KG1 (cell line): ENCODE measurements at places on chromosomes 16 and 17.
A peak's percentile ranks its signal among the peaks of the same experiment; 100 is the strongest.

DNA sequence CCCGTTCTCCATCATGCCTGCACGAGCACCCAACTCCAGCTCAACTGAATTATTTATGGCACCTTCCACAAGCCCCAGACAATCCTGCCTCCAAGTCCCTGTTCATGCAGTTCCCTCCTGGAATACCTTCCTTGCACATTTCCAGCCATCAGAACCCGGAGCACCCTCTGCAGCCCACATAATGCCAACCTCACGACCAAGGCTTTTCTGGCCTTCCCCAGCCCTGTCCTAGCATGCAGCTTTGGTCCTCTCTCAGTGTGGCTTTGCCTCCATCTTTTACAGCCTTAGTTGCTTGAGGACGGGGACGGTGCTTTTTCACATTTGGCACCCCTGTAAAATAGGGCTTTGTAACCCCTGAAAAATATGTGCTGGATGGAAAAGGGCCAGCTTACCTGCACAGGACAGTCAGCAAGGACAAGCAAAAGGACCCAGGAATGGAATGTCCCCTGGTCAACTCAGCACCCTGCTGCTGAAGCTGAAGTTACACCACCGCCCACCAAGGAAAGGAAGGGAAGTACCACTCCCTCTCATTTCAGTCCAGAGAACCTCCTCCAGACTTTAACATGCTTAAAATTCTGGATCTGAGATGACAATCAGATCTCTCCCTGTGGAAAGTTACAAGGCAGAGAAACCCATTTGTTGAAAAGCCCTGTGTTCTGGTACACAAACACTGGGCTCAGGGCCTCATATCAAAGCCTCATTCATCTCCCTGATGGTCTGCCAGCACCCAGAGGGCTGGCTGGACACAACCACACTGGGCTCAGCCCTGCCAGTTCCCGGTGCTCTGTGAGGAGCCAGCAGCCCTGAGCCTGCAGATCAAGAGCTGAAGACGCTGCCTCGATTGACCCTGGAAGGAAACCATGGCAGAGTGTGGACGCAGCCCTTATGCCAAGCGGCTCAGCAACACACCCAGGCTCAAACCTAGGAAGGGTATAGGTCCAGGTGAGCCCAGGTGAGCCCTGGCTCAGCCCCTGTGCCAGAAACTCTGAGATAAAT is 2.9 kb downstream of the SLC39A11 start:
- no peak for DNase-seq

- DNase-seq: no peak
Measured at GRCh38 chr17:2735896-2736295, 13.6 kb downstream of the CCDC92B start.

GRCh38 chr16:87368029-87368770 is 15.4 kb downstream of the FBXO31 start:
- no peak for DNase-seq

- DNase-seq: no peak
Measured at GRCh38 chr16:56732832-56733231, 2.9 kb downstream of the NUP93 start.

- no peak for DNase-seq
Measured at GRCh38 chr16:55628306-55628968, 27.4 kb upstream of the SLC6A2 start.

DNA sequence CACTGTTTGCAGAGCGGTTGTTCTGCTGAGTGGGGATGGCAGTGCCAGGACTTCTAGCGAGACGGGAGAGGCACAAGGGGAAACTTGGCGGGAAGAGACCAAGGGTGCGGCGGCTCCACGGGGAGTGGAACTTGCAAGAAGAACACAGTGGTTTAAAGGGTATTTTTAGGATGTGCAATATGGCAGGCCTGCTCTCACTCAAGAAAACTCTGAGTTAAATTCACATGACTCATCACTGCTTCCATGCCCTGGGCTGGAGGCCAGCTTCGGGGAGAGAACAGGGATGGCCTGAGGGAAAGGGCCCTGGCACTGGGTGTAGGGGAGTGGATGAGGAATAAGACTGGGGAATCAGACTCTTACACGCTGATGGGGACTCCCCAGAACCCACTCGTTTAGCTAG is 13.3 kb upstream of the CD300LD start:
- no peak for DNase-seq

DNA sequence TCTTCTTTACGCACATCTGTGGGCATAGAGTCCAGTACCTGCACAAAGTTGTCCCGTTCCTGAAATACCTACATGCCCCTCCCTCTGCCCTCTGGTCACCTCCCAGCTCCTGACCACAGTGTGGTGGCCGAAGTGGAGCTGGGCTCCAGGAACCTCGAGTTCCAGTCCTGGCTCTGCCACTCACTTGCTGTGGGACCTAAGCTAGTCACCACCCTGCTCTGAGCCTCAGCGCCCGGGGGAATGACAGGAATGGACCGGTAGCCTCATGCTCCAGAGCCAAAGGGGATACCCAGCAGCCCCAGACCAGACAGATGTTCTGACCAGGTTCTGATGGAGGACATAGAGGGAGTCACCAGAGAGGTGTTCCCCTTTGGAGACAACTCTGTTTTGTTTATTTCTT is 26.7 kb upstream of the ITGA3 start:
- DNase-seq: no peak

DNA sequence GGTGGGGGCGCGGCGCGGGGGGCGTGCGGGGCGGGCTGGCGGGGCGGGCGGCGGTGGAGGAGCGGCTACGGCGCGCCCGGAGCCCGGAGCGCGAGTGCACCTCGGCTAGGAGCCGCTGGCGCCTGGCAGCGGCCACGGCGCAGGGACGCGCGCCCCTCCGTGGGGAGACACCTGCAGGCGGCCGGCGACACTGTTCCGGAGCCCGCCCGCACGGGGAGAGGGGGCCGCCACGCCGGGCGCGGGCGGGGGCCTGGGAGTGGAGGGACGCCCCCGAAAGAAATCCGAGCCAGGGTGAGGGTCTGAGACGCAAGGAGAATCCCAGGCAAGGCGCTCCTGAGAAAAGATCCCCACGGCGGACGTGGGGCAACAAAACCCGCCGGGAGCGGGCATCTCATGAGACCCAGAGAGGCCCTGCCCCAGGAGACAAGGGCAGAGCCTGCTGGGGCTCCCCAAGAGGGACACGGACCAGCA is at the start of gene GSG1L:
GSG1L (minus strand) TSS at position 124 of the 471 bp plus-strand sequence. CDS start 290 bp downstream, outside the sequence.
- DNase-seq: no peak

DNA sequence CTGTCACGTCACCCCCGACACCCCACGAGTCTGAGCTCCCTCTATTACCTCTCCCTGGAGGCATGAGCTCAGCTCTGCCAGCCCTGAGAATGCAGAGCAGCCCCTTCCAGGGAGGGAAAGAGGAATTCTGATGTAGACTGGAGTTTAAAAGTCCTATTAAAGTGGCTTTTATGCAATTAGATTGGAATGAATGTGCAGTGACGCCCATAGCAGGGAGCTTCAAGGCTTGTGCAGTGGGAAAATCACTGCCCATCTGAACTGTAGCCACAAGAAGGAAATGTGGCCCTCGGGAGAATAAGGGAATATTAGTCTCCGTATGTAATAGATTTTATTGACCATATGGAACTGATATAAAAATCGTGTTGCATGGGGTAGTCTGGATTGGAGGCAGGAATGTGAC is 66.9 kb downstream of the ZNF423 start:
- DNase-seq: no peak

DNA sequence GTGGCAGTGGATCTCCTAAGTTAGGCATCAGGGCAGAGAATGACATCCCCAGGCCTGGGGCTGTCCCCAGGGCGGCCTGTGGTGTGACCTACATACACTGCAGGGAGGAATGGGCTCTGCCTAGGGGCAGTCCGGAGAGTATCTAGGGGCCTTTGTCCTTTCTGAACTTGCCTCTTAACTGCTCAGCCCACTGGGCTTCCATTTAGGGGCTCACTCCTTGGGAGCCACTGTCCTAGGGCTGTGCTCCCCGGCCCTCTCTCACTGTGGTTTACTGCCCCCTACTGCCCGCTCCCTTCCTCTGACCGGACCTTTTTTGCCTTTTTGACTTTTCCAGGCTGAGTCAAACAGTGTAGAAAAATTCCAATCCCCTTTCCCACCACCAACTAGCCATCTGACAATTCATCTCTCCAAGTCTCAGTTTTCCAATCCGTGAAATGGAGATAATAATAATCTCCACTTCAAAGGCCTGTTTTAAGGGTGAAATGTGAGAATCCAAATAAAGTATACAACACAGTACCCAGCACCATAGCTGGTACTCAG is 66.8 kb downstream of the DNAH3 start:
- peak; percentile 35 for DNase-seq

GRCh38 chr16:65318138-65318537 is 196.3 kb upstream of the CDH11 start:
- no peak for DNase-seq

DNA sequence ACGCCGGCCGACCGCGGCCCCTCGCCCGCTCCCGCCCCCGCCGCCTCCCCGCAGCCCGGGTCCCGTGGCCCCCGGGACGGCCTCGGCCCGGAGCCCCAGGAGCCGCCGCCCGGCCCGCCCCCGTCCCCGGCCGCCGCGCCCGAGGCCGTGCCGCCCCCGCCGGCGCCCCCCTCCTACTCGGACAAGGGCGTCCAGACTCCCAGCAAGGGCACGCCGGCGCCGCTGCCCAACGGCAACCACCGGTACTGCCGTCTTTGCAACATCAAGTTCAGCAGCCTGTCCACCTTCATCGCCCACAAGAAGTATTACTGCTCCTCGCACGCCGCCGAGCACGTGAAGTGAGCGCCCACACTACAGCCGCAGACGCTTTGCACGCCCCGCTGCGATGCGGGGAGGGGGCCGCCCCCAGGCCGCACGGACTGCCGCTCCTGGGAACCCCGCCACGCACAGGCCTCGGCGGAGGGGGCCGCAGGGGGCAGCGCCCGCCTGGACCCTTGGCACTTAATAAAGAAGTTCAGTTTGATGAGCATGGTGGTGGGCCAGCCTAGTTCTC is 35.5 kb upstream of the ZC3H18 start:
- no peak for DNase-seq

GRCh38 chr16:90083139-90083538 is 6.0 kb upstream of the PRDM7 start:
- no peak for DNase-seq

DNA sequence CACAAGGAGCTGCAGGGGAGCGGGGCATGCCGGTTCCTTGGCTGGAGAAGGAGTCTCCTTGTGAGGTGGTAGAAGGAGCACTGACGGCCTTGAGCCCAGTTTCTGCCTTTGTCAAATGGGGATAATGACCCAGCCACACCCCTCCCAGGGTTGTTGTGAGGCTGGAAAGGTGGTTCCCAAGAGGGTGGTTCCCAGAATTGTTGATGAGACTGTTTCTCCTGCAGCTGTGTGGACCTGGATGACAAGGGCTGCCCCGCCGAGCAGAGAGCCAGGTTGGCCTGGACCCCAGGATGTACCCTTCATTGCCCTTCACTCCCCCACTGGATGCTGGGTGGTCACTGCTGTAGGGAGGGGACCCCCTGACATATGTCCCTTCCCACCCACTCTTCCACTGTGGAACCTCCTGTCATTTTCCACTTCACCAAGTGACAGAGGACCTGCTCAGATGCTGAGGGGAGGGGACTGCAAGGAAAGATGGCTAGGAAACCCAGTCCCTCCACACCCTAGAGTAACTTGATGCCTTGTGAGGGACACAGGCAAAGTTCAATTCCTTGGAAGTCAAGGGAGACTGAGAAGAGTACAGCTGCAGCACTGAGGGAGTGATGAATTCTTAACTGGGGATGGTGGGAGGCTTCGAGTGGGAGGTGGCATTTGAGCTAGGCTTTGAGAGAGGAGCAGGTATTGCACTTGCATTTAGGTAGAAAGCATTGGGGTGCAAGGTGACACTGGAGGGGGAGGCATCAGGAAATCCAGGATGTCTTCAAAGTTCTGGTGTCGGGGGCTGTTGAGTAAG is 10.6 kb downstream of the MIEN1 start:
- DNase-seq: no peak

DNA sequence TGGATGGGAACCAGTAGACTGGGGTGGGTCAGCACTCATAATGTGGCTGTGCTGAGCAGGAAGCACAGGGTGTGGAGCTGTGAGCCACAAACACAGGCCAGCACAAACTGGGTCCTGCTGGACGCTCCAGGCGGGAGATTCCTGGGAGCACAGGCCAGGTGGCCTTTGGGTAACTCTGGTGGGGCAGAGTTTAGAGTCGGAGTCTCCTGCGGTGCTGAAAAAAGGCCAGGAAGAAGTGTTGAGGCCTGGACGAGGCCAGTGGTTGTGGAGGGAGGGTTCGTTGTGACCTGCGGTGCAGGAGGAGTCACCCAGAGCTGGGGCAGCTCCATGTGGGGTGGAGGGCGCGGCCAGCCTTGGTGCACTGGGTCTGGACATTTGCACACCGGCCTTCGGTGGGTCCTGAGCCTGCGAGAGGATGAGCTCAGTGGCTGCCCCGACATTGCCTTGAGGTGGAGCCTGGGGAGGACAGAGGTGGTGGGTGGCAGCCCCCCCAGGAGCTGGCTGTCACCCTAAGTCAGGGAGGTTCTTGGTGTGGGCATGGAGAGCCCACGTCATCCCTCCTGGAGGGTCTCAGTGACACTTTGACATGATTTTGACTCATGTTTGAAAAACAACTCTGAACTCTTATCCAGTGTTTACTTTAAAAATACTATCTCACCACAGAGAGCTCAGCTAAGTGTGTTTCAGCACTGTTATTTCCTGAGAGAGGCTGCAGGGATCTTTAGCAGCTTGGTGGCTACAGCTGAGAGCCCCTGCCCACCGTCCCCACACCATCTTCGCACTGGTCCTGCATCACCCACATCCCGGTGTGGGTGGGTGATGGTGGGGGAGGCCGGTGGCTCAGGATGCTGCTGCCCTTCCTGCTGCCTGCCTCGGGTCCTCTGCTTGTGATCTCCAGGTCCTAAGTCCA is 98.7 kb downstream of the NPIPB11 start:
- DNase-seq: no peak

DNA sequence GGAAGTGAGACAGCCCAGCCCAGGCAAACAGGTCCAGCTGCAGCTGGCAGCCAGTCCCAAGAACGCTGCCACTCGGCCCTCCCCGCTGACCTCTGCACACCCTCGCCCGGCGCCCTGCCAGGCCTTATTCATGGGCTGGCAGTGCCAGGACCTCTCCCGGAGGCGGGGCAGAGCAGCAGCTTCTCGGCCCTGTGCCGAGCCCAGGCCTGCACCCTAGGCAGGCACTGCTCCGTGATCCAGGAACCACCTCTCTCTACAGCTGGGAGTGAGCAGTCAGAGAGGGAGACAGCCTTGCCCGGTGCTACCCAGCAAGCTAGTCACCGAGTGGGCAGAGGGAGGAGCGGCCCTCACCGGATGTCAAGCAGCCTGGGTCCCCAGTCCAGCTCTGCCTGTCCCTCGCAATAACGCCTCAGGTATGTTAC is 79.9 kb upstream of the CBX4 start:
- no peak for DNase-seq
